ENCODE measurements at places on chromosomes 1 and 21.
A peak's percentile ranks its signal among the peaks of the same experiment; 100 is the strongest.

DNA sequence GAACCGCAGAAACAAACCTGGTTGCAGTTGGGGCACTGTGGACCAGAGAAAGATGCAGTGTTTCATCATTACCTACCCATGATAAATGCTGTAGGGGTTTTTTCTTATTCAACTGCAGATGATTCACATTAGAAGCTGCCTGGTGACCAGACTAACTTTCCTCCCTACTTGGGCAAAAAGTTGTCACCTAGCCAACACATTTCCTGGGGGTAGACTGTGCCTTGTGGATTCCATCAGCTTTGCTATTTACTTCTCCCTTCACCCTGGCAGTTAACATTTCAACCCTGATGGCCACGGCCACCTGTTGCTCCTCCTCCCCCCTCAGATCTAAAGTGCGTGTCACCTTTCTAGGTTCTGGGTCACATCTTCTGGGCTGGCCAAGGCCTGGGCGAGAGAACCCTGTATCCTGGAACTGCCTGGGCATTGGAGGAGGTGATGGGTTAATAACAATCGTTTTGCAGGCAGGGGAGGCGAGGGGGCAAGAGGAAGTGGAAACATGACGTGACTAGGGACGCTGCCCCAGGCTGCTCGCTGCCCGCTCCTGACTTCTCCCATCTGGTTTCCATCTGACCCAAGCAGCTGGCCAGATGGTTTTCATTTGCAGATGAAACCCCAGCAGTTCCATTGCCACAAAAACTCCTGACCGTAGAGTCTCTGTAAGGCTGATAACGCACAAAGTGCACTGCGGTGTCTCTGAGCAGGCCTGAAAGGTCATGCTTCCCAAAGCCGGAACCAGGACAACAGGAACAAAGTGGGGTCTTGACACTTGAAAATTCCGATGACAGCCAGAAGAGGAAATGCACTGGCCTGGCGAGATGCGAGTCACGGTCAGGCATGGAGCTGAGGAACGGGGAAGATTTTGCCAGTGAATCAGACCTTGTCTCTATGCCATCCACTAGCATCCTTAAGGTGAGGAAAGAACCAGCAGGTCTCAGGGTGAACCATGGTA is 36.6 kb downstream of the CAPZB start:
- DNase-seq, result no peak

- no peak for DNase-seq
Measured at GRCh38 chr1:61807606-61808140, 65.4 kb downstream of the PATJ start.

- no peak for DNase-seq
Measured at GRCh38 chr1:10456661-10457060, 6.8 kb downstream of the CORT start.

DNA sequence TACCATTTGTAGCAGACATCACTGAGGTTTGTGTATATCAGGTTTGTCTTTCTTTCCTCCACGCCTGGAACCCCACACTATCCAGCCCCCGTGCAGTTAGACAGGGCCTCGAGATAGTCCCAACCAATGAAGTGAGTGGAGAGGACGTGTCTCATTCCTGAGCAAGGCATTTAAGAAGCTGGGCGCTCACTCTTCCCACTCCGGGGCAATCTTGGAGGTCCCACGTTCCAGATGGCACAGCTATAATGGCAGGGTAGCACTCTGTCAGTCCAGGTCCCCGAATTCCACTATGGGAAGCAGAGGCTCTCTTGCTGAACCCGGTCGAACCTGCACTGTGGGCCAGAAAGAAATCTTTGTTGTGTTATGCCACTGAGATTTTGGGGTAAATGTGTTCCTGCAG is 57.3 kb upstream of the CSF3R start:
- DNase-seq, result no peak

- peak; percentile 9 for DNase-seq
Measured at GRCh38 chr1:62356257-62356835, 37.1 kb upstream of the KANK4 start.

DNA sequence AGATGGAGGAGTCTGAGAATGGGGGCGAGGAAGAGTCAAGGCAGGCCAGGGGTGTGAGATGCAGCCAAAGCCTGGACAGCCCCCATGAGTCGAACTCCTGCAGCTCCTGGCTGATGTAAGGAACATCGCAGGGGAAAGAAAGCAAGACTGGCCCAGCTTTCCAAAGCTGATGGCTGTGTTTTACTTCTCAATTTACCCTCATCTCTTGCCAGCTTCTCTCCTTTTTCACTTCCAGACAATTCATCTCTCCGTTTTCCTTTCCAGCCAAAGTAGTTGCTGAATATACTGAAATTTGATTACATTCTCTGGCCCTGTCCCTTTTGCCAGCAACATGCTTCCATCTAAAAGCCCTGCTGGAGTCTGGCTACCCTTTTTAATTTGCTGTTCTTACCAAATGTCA is 40.0 kb upstream of the UBE2U start:
- DNase-seq, result no peak

DNA sequence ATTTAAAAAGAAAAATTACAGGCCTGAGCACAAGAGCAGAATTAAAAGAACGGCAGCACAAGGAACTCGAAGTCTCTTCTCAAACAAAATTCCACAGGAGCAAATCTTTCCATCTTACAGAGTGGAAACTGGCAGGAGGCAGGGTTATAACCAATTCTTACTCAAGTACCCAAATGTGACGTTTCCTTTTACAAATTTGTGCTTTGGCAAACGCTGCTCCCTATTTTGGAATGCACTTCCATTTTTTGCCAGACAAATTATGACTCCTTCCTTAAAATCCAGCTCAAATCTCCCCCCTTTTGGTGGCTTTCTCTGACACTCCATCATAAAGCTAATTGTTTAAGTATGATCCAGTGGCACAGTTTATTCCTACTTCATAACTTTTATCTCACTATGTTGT is 7.8 kb downstream of the ERI3 start:
- DNase-seq, result no peak

DNA sequence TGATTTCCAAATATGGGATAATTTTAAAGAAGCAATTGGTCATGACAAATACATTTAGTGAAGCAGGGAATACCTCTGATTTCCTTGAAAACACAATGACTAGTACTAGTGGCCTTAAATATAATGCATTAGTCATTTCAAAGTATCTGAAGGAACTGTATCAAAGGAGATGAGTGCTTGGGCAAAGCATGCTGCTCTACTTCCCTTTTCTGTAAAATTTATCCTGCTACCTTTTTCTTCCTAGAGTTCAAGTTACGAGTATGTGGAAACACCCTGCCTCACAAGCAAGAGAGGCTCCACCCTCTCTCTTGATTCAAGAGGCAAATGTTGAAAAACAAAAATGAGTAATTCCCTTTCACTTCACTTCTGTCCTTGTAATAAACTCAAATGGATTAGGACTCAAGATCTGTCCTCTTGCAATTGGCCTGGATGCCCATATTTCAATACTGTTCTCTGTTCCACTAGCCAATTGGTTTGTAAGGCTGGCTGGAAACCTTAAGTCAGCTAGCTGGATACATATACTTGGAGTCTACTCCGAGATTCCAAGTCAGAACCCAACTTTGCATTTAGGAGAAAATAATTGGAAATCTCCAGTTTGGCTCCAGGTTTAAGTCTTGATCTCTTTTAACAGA is 92.5 kb downstream of the CDC42BPA start:
- DNase-seq, result no peak

DNA sequence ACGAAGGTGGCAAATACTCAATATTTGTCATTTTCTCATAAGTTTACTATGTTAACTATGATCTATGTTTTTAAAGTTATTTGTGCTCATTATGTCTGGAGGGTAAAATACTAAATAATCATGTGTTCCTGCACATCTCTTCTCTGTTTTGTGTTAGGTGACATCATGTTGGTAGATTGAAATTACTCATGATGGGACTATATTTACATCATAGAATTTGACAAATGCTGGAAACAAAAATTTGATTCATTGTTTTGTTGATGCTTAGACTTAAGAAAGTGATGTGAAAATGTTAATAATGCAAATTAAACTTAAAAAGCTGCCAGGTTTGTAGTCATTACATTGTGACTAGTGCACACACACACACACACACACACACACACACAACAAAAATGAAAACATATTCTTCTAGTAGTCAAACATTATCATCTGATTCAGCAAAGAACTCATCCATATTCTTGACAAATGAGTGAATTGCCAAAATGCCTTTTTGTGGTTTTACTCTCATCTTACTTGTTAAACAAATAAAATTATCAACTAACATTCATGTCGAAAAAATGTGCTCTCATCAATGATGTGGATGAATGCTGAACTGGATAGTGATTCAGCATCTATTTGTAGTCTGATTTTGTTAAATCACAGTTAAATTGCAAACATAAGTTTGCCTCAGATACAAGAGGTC is 870.7 kb downstream of the BRINP3 start:
- no peak for DNase-seq

- no peak for DNase-seq
Measured at GRCh38 chr1:93595266-93595665, 86.4 kb downstream of the BCAR3 start.

DNA sequence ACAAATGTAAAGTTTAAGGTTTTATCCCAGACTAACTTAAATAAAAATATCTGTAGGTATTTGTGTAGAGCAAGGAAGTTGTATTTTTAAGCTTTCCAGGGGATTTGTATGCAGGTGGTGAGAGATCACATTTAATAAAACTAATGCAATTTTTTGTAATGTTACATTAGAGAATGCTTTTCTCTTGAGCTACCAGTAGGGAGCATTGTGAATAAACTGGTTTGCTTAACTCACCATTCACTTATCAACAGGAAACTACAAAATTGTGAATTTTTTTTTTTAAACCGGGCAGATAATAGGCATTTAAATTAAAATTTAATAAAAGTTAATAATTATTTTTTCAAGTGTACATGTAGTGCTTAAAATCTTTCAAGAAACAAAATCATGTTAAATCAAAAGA is 78.6 kb downstream of the IVNS1ABP start:
- DNase-seq, result no peak

- no peak for DNase-seq
Measured at GRCh38 chr1:25065795-25066238, 135.7 kb upstream of the RUNX3 start.

GRCh38 chr1:231395076-231395997 is 26.8 kb downstream of the EGLN1 start:
- DNase-seq, result no peak

GRCh38 chr21:15498455-15498854 is 231.3 kb upstream of the USP25 start:
- no peak for DNase-seq

GRCh38 chr1:18012686-18013085 is 94.9 kb upstream of the IGSF21 start:
- DNase-seq, result no peak

DNA sequence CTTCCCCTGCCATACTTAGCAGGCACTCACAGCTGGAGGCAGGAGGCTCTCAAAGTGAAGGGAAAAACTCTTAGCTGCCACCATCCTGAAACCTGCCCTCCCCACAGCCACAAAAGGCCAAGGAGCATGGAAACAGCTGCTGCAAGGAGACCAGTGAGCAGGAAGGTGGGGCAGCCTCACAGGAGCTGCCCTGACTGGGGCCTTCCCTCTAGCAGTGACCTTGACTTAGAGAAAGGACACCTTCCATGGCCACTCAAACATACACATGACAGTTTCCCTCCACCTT is 126.3 kb downstream of the HIVEP3 start:
- no peak for DNase-seq

GRCh38 chr1:1119272-1119890 is 3.5 kb upstream of the C1orf159 start:
- no peak for DNase-seq

- no peak for DNase-seq
Measured at GRCh38 chr21:37419228-37419906, 52.8 kb downstream of the DYRK1A start.

DNA sequence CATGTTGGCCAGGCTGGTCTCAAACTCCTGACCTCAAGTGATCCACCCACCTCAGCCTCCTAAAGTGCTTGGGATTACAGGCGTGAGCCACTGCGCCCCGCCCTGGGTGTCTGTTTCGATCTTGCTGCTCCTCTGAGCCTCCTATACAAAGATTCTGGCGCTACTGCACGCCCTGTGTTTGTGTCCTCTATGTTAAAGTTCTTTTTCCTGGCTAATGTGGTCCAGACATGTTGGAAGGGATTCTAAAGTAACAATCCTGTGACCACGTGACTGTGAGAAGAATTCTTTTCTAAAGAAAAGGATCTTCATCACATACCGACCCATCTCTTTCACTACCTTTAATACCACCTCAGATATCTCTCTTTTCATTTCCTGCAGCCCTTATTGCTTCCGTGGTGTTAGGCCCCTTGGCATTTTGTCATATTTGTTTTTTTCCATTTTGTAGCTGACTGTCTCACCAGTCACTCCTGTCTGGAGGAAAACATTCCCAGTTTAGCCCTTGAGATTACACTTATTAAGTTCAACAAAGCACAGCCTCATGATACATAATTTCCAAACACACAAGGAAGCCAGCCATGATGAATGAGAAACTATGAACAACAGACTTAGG is 27.2 kb upstream of the ENO1 start:
- DNase-seq, result no peak

DNA sequence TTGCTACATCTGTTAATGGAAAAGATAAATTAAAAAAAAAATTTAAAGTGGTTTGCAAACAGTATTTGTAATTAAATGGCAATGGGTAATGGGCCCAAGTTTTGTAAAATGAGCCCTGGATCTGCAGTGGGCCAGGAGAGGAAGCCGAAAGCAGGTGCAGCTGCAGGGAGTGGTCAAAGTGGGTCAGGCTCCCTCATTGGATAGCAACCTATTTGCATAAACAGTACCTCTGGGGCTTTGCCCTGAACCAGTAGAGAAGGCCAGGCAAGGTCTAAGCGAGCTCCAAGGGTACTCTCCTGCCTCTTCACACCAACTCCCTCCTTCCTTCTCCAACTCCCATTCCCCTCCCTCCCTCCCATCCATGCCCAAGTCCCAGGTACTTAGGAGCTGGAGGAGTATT is 138.9 kb downstream of the HMGB4 start:
- no peak for DNase-seq

GRCh38 chr1:215718575-215719287 is 151.6 kb downstream of the KCTD3 start:
- DNase-seq, result no peak

GRCh38 chr1:234584926-234585325 is 25.1 kb downstream of the IRF2BP2 start:
- DNase-seq, result no peak

DNA sequence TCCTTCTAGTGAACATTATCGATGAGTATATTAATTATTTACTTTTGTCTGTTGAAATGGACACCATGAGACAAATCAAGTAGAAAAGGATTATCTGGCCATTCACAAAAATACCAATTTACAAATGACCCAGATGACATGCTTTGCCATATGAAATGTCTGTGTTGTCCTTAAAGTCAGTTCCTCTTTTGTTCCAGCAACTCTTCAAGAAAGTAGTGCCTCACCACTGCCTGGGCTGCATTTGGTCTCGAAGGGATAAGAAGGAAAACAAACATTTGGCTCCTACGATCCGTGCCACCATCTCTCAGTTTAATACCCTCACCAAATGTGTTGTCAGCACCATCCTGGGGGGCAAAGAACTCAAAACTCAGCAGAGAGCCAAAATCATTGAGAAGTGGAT is 79.6 kb downstream of the RGL1 start:
- no peak for DNase-seq

- peak; percentile 59 for DNase-seq
Measured at GRCh38 chr1:26788836-26789611, 1.3 kb downstream of the PIGV start.
